ENCODE measurements at places on chromosomes 5 and 9.

- DNase-seq = no peak
These were observed 376.0 kb upstream of the SMARCA2 start for GRCh38 chr9:1639166-1639565.

DNA sequence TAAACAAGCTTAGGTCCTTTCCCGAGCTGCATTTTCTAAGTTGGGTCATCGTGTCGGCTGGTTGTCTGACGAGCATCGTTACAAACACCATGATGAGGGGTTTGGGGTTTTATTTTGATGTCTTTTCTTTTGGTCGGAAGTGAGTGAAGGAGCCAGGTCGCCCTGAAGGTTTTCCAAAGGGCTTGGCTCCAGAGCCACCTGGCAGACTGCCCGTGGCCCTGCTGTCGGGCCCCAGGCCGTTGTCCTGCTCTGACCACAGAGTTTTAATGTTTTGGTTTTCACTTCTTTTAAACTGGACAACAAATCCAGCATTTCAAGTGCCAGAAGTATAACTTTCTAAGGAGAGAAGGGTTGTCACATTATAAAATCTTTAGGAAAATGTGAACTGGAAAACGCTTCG, 42.3 kb downstream of the TENT4A start:
- no peak for DNase-seq

DNA sequence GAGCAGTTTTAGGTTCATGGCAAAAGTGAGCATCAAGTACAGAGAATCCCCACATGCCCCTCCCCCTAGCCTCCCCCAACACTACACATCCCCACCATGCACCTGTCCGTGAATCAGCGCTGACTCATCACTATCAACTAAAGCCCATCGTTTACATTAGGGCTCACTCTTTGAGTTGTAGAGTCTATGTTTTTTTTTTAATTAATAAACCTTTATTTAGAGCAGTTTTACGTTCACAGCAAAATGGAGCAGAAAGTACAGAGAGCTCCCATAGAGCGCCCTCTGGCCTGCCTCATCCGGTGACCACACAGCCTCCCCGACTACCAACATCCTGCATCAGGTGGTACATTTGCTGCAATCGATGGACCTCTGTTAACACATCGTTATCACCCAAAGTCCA, 47.9 kb upstream of the UNC5A start:
- DNase-seq = no peak

- DNase-seq = no peak
These were observed 48.6 kb downstream of the HRH2 start for GRCh38 chr5:175706499-175706898.

DNA sequence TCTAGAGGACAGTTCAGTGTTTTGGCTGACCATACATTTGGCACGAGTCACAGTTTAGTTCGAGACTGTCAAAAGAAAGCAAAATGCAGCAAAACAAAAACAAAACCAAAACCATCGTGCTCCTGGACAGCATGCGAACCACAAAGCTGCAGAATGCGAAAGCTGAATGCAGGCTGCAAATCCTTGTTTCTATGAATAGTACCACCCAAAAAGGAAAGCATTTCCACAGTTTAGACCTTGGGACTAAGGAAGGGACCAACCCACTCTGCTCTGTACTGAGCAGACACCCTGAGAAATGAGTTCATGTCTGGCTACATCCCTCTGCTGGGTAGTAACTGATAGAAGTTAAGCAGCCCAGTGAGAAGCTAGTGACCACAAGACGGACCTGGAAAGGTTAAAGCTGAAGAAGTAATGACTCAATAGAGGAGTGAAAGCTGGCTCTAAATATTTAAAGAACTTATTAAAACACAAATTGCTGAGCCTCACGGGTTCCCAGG, 3.9 kb downstream of the GCNT4 start:
- DNase-seq = no peak

GRCh38 chr5:179268399-179268952, 76.8 kb downstream of the ADAMTS2 start:
- no peak for DNase-seq

GRCh38 chr9:124355941-124356744, 59.1 kb downstream of the PSMB7 start:
- no peak for DNase-seq

GRCh38 chr9:107243742-107244141, 39.3 kb upstream of the RAD23B start:
- DNase-seq = no peak

GRCh38 chr5:172886974-172887501, 53.0 kb downstream of the ERGIC1 start:
- DNase-seq = no peak

- DNase-seq = no peak
These were observed 50.7 kb downstream of the ITGA2 start for GRCh38 chr5:53039855-53040254.

- no peak for DNase-seq
These were observed 110.5 kb upstream of the HMHB1 start for GRCh38 chr5:143701493-143701892.

- DNase-seq = no peak
These were observed 64.2 kb upstream of the IRX1 start for GRCh38 chr5:3531320-3531986.

DNA sequence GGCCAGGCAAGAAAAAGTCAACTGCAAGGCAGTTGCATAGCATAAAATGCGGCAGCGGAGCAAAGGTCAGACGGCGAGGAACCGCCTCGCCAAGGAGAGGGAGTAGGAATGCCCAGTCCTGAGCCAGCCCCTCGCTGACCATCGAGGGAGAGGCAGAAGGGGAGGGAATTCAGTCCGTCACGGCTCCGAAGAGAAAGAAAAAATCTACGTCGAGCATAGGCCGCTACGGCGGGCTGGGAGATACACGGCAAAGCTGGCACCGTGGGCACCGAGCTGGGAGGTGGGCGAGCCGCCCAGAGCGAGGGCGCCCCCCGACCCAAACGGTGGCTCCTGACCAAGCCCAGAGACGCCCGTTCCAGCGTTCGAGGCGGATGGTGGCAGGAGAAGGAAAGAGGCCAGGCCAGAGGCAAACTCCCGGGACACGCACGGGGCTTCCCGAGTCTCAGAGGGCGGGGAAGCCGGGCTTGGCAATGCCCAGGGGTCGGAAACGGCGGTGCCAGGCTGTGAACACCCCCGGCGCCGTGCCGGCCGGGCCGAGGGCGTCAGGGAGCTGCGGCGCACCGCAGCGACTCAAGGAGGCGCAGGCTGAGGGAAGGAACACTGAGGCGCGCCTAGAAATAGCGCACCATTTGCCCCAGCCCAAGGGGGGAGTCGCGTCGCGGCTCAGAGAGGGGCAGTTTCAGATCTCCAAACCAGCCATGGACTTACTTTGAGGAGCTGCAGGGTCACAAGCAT, 518 bp downstream of the SPRY4 start:
- no peak for DNase-seq

DNA sequence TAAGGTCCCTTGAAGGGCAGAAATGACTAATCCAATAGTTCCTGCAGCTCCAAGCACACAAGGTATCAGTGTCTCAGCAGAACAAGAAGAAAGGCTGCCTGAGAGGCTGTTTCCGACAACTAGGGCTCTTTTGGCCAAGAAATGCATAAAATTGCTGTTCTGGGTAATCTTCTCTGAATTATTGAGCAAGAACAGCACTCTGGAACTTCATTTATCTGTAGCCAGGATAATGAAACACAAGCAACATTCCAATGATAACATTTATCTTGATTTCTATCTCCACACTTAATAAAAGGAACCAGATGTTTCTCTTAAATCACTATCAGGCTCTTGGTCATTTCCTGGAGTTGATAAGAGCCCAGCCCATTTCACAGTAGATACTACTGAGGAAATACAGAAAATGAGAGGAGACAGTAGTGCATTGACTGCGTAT, 17.0 kb upstream of the AUH start:
- DNase-seq = no peak

DNA sequence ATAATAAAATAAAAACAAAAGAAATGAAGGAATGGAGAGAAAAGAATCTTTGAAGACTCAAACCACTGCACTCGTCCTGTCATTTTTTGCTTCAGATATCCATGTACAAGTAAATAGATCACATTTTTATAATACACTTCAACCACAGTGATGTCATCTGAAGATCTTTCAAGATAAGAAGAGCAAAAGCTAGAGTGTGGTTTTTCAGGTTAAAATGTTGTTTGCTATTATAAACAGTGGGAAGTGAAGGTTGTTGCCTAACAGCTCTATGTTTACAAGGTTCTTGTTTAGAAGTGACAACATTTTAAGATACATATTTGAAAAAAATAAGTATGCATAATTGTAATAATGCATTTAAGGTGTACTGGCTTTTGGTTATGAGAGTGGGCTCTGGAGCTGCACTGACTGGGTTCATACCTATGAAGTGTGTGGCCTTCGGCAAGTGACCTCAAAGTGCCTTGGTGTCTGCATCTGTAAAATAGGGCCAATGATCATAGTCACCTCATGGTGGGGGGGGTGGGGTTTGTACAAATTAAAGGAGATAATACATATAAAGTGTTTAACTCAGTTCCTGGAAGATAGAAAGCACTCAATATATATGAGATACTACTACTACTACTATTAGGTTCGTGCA, 45.5 kb upstream of the IL7R start:
- no peak for DNase-seq

- DNase-seq = no peak
These were observed 71.8 kb upstream of the ADRA1B start for GRCh38 chr5:159844267-159845121.

DNA sequence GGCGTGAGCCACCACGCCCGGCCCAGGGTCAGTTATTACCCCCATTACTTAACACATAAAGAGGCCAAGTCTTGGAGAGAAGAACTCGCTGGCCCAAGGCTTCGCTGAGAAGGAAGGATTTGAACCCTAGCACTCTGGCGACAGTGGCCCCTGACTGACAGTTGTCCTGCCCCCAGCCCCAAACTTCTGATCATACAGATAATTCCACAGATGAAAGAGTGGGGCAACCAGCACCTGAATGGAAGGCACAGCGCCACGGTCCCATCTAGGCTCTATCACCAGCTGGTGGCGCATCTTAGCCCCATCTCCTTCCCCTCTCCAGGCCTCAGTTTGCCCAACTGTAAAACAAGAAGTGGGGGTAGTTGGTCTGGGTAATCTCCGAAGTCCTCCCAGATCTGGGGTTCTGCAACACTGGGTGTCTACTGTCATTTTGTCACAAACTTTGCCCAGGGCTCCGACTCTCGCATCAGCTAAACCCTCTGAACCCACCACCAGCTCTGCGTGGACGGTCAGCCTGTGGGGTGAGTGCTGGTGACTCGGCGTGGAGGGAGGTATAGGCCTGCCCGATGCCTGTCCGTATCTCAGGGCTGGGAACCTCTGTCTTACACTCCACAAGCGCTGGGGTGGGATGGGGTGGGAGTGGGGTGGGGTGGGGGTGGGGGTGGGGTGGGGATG, 209.3 kb downstream of the C9orf50 start:
- no peak for DNase-seq

DNA sequence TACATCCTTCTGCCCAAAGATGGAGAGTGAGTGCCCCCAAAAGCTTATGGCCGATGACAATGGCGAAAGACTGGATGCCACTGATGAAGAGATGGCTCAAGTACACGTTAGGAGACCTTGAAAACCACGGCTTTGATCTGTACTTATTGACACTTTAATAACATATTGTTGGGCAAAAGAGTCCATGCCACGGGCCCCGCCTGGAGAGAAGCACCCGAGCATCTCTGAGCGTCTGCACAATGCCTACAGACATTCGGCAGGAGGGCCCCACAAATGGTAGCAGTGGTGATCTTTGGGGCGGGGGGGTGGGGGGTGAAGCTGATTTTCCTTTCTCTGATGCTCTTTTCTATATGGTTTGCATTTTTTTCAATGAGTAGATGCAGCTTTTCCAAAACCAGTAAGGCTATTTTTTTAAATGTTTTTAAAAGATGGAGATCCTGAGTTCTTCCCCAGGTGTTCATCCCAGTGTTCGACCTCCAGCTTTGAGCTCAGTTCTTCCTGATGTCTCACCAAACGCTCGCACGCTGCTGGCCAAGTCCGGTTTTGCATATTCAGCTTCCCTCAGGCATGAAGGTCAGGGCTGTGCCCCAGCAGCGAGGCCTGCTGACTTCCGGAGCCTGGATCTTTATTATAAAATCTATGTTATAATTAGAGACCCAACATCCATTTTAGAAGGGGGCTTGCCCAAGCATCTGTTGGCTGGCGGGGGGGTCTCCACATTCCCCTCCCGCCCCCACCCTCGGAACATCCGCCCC, 34.3 kb upstream of the BARHL1 start:
- DNase-seq = no peak

DNA sequence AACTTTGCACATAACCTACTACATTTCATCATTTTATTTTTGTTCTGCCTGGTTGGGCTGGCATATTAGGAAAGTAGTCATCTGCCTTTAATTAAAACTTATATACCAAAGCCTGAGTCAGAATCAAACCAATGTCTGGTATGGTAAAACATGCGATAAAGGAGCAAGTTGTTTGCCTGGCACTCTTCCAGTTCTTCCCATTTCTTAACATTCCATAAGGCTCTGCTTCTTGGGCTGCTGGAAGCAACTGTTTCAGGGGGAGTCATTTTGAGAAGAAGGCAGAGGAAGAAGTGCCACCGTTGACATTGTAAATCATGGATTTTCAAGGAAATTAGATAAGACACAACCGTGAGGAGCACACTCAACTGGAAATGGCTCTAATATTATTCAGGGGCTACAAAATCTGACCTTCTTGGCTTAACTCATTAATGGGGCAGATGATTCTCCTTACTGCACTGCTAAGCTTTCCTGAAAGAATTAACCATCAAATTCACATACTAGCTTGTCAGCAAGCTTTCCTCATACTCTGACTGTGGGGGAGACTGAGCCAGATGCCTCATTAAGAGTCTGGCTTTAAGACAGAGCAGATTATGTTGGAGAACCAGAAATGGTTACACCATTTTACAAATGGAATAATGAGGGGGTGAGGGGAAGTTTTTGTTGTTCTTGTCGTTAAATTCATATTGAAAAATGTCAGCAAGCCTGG, 391.0 kb downstream of the TMEM232 start:
- DNase-seq = no peak

GRCh38 chr5:87103616-87104287, 163.9 kb upstream of the RASA1 start:
- no peak for DNase-seq

DNA sequence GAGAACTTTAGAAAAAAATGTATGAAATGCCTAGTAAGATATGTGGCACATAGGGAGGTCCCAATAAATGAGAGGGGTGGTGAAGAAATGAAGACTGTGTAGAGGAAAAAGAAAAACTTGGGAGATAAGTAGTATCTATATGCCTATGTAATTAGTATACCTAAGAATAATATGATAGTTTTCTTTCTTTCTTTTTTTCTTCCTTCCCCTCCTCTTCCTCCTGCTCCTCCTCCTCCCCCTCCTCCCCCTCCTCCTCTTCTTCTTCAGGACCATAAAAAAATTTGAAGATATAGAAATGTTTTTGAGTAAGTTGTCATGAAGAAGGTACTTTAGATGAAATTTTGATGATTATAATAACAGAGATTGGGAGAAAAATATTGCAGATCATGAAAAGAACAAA, 857.4 kb downstream of the MAT2B start:
- DNase-seq = no peak

GRCh38 chr9:136593581-136593980, 47.7 kb upstream of the NOTCH1 start:
- DNase-seq = no peak

DNA sequence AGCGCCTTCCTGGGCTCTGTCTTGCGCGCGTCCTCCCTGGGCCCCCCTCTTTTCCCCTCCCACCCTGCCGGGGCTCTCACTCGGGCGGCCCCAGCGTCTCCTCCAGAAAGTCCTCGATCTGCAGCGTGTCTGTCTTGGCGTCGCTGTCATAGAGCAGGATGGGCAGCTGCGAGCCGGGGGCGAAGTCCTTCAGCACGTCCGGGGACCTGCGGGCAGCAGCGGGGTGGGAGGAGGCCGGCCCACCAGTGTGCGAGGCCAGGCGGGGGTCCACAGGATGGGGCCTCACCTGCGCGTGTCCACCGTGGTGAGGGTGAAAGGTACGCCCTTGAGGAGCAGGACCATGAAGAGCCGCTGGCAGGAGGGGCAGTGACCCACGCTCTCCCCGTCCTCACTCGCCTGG, 1.0 kb downstream of the CLIC3 start:
- DNase-seq = no peak

All from stimulated activated CD8-positive, alpha-beta memory T cell treated with anti-CD3 and anti-CD28 coated beads, Interleukin-7, amount 100 ng/mL, for 24 hours (primary cell).